Bone marrow (tissue), 2 donors: ENCODE measurements at places on chromosomes 1 and 21.

DNA sequence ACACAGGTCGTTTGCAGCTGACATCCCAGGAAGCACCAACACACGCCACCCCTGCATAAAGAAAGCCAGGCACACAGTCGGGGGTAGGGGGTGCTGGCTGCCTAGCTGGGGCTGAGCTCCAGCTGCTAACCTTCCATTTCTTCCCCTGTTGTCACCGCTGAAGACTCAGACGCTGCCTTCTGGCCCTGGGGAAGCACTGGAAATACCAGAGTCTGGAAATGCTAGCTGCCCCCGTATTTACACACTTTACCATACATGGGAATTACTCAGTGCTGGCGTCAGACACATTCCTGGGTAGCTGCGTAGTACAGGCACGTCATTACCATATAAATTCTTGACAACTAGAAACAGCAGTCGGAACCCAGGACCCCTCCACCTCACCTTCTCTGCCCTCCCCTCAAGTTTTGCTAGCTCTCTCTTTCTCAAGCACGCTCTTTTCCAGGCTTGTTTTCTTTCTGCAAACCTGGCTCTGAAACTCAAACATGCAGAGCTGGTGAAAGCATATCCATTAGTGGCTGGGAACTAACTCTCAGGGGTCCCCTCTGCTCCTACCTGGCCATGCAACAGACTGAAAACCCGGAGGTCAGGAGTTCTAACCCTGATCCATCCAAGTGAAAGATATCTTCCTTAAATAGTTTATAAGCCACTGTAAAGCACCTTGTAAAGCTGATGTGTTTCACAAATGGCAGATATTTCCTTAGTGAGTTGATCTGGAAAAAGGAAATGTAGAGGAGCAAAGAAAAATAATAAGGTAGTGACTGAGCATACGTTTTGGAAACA is 3.3 kb downstream of the CSRP1 start:
- DNase-seq, result no peak

DNA sequence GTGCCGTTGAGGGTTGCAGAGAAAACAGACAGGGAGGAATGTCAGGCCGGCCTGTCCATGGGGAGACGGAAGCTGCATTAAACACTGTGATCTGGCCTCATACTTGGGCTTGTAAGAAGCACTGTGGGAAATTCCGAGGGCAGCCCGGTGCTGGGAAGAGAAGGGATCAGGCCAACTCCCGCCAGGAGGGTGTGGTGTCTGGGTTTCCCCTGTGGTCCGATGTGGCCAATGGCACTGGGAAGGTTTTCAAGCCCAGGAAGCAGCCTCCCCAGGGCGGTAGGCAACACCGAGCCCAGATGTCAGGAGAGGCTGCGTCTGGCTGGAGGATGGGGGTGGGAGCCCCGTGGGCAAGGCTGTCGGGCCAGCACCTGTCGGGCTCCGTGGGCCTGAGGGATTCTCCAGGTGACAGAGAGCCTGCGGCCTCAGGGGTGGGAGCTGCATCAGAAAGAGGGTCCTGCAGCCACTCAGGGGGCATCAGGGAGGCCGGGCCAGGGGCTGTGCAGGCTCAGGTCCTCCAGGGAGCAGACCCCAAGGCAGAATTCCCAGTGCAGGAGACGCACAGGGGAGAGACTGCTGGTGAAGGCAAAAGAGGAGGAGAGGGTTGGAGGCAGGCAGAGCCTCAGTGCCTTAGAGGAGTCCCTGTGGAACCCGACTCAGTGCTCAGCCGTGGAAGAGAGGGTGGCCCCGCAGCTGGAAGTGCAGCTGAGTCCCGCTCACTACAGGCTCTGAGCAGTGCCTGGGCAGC is 8.4 kb downstream of the UBASH3A start:
- DNase-seq, result no peak

GRCh38 chr1:116365353-116365780 is 7.7 kb upstream of the ATP1A1 start:
- DNase-seq, result no peak

DNA sequence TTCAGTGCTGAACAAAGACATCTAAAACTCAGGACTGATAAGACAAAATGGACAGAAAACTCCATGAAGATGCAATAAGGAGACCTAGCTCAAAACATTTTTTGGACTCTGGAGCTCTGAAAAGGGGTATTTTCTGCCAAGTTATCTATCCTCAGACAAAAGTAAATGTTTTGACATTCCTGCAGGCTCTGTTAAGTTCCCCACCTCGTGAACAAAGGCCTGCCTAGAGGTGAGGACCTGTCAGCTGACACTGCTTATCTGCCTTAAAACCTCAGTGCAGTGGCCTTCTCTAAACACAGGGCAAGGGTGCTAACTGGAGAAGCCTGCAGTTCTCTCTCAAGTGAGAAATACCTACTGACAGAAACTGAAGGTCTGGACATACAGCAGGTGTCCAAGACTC is 41.1 kb downstream of the COLGALT2 start:
- no peak for DNase-seq

GRCh38 chr1:80535466-80535865 is 1265.3 kb upstream of the ADGRL2 start:
- DNase-seq, result no peak

DNA sequence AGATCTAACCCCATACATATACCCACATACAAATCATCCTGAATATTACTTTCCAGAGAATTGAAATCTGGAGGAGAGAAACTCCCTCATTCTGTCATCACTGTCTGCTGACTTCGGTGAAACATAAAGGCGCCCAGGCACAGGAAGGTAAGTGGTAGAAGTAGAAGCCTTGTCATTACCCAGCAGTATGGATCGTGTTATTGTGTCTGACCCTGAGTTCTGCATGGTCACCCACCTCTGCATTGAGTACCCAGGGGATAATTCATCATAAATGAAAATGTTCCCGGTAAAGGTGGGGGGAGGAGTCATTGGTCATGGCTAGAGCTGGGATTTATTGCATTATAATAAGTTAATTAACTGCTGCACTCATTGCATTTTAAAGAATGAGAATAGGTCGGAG is 342.6 kb upstream of the PKN2 start:
- DNase-seq, result no peak

GRCh38 chr1:206050655-206051235 is 2.2 kb upstream of the RHEX start:
- no peak for DNase-seq

DNA sequence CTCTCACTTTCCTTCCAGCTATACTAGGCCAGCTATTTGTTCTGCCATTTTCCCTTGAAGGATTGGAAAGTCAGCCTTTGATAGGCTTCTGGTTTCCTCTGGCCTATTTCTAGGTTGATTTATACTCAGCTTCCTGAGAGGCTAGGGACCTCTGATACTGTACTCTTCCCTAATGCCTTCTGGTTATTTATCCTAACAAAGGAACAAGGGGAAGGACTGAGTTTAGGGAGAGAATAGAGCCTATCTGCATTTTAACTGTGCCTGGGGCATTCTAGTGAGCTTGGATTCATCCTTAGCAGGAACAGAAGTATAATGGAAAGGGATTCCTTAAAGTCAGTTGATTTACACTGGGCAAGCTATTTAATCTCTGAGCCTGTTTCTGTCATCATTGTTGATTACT is 11.8 kb upstream of the TMEM39B start:
- DNase-seq, result no peak

DNA sequence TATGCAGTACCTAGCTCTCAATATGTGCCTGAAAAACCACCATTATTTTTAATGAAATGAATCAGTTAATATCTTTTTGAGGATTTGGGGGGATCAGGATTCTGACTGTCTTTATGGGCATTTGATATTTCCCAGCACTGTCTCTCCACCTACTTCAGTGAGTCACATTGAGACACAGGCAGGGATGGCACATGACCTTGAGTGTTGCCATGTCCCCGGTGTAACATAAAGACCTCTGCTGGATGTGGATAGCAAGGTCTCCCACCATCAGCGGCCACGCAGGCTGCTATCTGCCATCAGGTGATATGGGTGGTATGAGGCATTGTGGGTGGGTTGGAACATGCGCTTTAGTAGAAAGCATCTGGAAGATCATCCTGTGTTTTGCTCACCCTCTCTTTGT is 103.2 kb downstream of the RGL1 start:
- DNase-seq, result no peak
